ENCODE measurements at places on chromosomes 6 and 20.

- no peak for DNase-seq
These were observed 3.7 kb downstream of the TJAP1 start for GRCh38 chr6:43481075-43481474.

DNA sequence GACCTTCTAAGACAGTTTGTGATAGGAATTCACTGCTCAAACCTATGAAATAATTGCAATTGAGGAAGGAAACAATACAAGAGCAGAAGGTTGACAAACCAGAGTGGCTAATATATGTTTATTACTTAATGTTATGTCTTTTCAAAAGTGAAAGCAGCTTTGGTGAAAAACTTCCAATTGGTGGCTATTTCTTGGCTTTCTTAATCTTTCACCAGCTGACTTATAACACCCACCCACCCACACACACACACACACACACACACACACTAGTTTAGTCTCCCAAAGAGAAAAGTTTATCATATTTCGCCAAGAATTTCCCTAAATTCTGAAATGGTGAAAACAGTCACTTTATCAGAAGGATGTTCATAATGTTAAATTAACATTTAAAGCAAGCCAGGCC is 583.5 kb downstream of the EYS start:
- DNase-seq = no peak

DNA sequence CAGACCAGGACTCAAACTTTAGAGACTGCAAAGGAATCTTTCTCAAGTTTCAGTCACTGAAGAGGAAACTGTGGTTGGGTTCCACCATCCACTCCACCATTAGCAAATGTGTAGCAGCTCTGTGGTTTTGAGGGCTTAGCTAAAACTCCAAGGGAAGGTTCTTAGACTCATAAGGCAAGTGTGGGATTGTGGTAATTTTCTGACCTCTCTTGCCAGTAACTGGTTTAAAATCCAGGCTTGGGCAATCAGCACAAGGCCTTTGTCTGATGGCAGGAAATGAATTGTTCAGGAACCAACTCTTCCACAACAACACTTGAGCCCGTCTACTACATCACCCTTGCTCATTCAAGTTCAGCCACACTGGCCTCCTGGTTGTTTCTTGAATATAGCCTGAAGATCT is 68.6 kb upstream of the FBXL4 start:
- DNase-seq = no peak

DNA sequence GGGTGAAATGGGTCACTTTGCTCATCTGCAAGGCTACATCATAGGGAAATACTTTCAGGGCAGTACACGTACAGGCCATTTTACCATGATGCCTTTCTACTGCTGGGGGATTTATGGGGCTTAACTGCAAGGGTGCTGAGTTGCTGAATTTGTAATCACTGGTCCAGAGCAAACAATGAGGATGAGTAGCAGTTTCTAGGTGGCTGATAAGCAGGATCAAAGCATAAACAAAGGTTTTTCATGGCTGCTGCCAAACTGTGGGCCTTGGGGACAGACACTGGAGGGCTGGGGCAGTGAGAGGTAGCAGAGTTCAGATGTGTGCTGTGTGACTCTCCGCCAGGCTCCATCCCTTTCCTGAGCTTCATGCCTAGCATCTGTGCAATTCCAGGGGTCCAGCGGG is 68.3 kb downstream of the CNBD2 start:
- no peak for DNase-seq

GRCh38 chr6:127191716-127192115 is 73.2 kb downstream of the RSPO3 start:
- no peak for DNase-seq

DNA sequence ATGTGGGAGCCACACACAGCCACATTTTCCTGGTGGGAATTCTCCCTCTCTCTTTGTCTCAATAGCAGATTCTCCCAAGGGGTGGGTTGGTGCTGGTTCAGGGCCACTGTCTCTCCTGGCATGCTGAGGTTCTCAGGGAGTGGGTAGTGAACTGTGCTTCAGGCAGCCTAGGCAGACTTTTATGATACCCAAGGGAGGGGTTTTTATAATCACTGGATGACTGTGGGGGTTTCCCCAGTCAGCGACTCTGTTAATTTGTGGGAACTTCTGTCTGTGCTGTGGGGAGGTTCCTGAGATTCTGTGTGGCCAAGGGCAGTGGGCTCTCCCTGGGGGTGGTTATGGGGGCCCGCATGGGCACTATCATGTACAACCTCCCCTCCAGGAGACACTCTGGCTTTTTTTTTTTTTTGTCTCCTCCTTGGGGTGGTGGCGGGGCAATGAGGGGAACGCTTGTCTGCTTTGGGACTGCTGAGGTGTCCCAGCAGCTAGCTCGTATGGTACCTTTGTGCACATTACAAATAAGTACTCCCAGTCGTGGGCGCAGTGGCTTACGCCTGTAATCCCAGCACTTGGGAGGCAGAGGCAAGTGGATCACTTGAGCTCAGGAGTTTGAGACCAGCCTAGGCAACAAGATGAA is 10.0 kb downstream of the PTK7 start:
- DNase-seq = no peak

DNA sequence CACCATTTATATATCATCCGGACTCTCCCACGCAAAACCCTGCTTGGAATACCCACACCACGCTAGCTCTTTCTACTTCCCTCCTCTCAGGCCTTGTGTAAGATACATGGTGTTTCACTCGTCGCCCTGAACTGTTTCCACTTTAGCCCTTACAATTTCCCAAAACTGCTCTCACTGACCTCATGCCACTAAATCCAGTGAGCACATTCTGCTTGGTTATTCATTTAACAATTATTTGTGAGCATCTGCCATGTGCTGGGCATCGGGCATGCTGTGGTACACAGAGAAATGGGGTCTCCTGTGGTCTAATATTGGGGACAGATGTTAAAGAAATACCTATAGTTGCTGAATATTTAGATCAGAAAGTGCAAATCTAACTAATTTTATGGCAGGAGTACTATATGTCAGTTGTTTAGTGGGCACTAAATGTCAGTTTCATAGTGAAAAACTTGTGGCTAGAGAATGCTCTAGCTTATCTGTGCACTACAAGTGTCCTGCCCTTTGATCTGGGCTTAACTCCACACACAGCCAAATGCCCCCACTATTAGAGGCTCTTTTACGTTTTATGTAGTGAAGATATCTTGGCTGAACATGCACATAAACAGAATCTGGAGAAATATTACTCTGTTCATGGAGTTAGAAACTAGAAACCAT is 41.0 kb downstream of the PLEKHG1 start:
- no peak for DNase-seq

DNA sequence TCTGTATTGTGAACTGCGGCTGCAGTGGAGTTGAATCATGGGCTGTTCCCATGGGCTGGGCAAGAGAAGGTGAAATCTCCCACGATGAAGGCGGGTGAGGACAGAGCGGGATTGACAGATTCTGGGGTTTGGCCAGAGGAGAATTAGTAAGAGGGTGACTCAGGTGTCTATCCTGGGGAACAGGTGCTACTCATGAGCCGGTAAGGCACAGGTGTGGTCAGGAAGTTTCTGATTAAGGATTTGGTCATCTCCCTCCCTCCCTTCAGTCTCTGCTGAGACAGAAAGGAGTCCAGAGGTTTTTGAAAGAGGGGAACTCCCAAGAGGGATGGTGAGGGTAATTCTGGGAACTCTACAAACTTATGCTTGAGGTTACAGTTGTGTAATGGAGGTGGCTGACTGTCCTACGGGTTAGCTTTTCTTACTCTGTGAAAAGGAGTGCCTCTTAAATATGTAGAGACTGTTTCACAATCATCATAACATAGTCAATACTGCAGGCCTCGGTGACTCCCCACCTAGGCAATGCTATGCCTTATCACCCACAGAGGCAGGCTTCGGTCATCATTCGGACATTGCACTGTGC is 31.5 kb downstream of the SERPINB1 start:
- DNase-seq = no peak

DNA sequence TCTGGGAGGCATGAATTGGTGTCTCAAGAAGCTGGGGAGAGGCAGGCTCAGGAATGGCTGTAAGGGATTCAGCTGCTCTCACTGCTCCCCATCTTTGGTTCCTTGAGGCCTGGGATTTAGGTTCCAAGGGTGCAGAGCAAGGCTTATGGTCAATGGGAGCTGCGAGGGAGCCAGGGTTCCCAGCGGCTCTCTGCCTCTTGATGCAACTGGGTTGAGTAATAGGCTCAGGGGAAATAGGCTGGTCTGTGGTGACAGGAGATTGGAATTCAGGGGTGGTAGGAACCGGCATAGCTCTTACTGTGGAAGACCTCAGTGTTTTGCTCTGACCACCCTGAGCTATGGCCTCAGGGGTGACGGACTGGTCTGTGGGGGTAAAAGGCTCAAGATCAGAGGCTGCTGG is 13.0 kb upstream of the NRM start:
- no peak for DNase-seq

DNA sequence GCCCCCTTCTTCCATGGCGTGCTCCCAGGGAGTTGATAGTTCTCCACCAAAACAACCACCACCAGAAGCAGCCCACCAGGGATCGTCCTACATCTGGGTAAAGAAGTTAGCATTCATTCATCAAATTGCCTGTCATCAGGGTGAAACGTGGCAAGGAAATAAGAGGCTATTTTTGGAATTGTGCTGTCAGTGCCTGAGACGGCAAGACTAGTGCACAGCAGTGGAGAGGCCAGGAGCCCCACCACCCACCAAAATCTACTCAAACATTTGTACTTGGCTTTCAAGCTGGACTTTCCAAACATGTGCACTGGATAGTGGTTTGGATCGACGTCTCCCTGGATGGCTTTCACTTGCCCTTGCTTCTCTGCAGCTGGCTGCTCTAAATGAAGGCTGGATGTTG is 44.8 kb downstream of the TXNDC5 start:
- DNase-seq = no peak

- DNase-seq = no peak
These were observed 15.7 kb upstream of the SIRT5 start for GRCh38 chr6:13558718-13559117.

GRCh38 chr6:142950291-142950690 is 5.3 kb upstream of the HIVEP2 start:
- no peak for DNase-seq

GRCh38 chr6:54921891-54922290 is 75.3 kb downstream of the FAM83B start:
- DNase-seq = no peak

DNA sequence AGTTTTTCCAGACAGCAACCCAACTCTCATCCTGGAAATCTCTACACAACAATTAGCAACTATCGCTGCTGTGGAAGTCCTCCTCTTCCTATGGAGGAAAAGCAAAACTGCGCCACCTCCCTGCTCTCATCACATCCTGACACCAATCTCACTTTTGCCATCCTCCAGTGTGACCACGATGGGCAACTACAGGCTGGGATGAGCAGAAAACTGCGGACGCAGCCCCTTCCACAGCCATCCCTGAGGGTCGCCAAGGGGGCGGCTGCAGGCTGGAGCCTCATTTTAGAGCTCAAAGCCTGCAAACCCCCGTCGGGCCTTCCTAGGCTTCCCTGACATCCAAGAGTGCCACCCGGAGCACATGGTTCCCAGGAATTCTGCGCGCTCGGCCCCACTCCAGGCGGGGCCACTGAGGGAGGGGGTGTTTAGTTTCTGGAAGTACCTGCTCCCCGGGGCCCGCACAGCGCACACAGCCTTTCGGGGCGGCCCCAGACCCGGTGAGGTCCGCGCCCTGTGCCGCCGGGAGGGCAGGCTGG is 1.2 kb downstream of the TCFL5 start:
- DNase-seq = no peak

DNA sequence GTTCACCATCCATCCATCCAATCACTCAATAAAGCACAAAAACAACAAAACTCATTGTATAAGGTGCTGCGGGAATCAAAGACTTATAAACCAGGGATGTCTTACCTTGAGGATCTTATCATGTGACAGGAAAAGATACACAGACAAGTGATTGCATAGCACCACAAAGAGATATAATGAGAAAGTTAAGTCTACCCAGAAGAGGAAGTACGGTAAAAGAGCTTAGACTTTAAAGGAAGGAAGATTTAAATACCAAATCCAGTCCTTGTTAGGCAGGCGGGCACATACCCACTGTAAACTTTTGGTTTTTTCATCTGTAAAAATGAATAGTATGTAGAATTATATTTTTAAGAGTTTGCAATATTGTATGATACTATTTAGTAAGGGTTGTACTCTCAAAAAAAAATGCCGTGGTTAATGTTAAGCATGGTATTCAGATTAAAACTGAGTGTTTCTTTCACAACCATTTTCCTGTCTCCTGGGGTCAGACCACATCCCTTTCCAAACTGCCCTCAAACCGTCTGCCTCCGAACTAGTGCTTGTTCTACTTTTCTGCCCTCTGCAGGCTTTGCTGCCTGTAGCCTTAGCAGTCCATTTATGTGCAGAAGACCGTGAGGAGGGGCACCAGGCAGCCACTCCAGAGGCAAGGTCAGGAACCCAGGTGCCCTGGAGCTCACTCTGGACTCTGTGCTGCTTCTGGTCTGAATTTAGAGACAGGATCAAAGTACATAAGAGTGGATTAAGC is 179.5 kb upstream of the SYNDIG1 start:
- no peak for DNase-seq

- no peak for DNase-seq
These were observed 199.3 kb upstream of the SGK1 start for GRCh38 chr6:134517145-134517658.

- DNase-seq = no peak
These were observed 6.3 kb downstream of the BRD2 start for GRCh38 chr6:32974541-32975308.

DNA sequence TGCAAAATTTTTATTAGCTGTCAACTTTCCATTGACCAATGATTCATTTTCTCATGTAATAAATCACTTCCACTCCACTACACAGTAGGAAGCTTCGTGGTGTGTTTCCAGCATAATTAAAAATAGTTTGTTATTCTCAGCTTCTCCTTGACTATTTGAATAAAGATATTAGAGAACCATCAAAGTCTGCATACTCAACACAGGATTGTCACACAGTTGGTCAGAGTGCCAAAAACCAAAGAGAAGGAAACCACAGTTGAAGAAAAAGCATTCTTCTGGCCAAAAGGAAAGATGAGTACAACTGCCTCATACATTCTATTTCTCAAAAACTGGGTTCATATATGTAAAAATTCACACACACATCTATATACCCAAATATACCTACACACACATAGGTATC is 455.1 kb upstream of the HSF2 start:
- DNase-seq = no peak

DNA sequence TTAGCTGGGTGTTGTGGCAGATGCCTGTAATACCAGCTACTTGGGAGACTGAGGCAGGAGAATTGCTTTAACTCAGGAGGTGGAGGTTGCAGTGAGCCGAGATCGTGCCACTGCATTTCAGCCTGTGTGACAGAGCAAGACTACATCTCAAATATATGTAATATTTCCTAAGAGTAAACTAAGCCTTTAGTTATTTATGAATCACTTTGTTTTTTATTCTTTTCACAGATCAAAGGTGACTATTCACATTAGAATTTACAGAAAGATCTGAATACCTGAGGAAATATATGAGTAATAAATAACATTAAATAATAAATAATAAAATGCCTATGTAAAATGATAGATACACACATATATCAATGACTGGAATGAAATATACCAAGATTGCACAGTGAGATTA is 630.8 kb upstream of the IMPG1 start:
- no peak for DNase-seq

- DNase-seq = no peak
These were observed 8.8 kb downstream of the CD109 start for GRCh38 chr6:73704798-73705197.

- no peak for DNase-seq
These were observed 46.3 kb upstream of the CD93 start for GRCh38 chr20:23132293-23132929.
